ENCODE measurements at places on chromosomes 3 and 15.
A peak's percentile ranks its signal among the peaks of the same experiment; 100 is the strongest.

DNA sequence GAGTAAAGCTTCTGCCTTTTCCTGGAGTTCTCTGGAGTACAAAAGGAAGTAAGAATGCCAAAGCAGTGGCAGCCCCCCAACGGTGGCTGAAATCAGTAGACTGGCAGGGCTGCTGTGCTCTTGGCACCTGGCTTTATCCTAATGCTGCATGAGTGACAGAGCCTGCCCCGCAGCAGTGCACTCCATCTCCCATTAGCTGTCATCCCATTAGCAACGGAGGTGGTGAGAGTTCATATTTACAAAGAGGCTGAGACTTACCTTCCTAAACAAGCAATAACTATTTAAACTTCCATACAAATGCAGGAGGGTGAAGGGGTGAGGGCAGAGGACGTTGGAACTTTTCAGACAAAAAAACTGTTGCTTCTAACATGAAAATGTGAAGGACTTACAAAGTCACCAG is 51.9 kb downstream of the SERPINI1 start:
- no peak for DNase-seq

- peak; percentile 62 for DNase-seq
These were observed 142.7 kb downstream of the GADL1 start for GRCh38 chr3:30751610-30752299.

DNA sequence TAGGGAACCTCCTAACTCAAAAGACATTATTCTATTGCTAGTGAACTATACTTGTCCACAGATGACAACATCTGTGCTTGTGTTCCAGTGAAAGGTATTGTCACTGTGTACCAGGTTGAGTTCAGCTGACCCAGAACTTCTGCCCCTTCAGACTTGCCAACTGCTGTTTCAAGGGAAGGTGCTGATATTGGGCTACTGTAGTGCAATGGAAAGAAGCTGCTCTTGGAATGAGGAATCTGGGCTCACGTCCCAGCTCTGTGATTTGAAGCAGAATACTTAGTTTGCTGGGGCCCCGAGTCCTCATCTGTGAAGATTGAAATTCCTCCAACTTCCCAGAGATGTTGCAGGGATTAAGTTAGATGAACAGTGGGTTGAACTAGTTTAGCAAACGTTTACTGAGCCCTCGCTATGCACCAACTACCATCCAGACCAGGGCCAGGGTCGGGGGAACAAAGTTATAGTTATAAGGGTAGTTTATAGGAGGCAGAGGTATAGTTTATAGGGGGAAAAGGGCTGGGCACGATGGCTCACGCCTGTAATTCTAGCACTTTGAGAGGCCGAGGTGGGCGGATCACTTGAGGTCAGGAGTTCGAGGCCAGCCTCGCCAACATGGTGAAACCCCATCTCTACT is 15.9 kb upstream of the UMPS start:
- DNase-seq: no peak

DNA sequence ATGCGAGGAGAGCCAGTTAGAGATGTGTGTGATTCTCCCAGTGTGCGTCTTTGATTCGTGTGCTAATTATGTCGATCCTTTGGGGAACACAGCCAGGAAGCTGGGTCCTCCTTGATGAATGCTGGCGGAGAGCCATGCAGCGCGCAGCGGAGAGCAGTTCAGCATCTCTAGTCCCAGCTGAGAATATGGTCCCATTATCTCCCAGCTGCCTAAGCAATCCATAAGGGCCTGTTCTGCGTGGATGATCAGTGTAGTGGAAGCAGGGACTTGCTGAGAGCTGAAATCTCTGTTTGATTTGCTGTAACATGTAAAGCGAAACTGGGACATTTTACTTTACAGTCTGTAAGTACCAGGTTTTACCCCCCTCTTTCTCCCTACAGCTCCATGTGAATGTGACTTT is 412.7 kb downstream of the CNTN4 start:
- DNase-seq: no peak

GRCh38 chr15:42628761-42629160 is 53.4 kb downstream of the STARD9 start:
- no peak for DNase-seq

DNA sequence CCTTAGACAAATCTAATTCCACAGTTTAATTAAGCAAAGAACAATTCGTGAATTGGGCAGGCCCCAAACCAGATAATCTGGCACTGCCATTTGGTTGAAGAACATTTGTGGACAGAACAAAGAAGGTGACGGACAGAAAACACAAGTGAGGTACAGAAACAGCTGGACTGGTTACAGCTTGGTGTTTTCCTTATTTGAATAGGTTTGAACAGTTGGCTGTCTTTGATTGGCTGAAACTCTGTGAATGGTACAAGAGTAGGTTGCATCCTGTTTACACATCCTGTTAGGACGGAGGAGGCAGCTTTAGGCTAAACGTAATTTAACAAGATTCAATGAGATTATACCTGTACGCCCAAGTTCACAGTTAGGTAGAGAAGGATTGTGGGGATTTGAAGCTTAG is 114.4 kb downstream of the LPP start:
- DNase-seq: no peak

DNA sequence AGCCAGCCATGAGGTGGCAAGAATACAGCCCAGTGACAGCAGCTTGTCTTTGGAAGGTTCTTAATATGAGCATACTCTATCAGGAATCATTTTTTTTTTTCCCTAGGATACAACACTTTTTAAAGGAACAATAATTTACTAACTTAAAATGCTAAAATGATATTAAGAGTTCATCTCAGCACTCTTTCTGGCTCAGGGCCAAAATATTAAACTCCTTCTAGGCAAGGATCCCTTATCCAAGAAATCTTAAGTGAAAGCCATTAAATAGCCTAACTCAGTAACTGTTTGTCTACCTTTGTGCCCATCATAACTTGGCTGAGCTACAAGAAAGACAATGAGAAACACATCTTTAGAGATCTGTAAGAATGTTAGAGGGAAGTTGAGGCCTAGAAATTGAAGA is 529.5 kb upstream of the TGFBR2 start:
- DNase-seq: no peak

GRCh38 chr3:15796771-15797641 is 773 bp downstream of the ANKRD28 start:
- no peak for DNase-seq

DNA sequence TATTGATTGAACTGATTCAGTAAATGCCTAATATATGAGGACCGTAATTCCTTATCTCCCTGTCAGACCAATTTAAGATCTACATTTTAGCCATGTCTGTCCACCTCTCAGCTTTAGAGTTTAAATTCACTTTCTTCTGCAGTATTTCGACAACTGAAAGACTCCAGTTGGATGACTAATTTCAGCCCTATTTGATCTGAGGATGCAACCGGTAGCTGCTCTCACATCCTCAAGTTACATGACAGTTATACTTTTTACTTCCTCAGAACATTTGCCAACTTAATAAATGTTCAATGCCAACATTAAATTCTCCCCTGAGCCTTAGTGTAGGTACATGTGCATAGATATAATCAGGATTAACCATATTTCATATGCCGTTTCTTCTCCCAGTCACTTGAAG is 2.5 kb upstream of the HHLA2 start:
- no peak for DNase-seq

GRCh38 chr15:66937588-66937987 is 127.8 kb upstream of the SMAD3 start:
- no peak for DNase-seq

DNA sequence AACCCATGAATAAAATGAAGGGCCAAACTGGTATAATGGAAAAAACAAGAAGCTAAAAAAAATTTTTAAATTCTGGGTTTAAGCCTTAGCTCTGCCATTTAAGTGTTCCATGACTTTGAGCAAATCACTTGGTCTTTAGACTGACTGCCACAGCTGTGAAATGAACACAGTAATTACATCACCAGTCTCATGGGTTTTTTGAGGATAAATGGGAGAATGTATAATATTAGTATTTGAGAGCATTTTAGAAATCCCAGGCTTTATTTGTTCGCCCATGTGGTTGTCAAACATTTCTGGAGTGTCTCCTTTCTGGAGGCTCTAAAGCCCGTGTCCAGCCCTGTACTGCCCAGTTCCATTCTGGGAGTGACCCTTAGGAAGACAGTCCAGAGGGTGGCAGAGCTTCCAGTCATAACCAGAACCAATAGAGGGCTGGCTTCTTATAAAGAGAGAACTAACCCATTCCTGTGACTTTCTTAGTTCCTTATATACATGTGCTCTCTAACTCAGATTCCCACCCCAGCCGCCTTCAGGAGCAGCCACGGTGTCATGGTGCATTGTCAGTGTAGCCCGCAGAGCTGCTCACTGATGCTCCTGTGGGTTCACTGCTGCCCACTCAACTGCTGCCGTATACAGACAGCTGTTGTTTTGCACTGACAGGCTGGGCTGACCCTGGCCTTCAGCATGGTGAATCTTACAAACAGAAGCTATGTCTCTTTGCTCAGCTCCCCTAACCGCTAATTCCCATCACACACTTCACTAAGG is 44.7 kb downstream of the BOC start:
- no peak for DNase-seq
